NCI-H2081 treated with DMSO at 0.1 percent for 48 hours (cell line): ENCODE measurements at places on chromosomes 7 and 10.

- DNase-seq = no peak
Measured at GRCh38 chr10:74822521-74823089, 3.8 kb upstream of the KAT6B start.

GRCh38 chr10:5492929-5493576 is 6.3 kb downstream of the CALML5 start:
- DNase-seq = no peak

DNA sequence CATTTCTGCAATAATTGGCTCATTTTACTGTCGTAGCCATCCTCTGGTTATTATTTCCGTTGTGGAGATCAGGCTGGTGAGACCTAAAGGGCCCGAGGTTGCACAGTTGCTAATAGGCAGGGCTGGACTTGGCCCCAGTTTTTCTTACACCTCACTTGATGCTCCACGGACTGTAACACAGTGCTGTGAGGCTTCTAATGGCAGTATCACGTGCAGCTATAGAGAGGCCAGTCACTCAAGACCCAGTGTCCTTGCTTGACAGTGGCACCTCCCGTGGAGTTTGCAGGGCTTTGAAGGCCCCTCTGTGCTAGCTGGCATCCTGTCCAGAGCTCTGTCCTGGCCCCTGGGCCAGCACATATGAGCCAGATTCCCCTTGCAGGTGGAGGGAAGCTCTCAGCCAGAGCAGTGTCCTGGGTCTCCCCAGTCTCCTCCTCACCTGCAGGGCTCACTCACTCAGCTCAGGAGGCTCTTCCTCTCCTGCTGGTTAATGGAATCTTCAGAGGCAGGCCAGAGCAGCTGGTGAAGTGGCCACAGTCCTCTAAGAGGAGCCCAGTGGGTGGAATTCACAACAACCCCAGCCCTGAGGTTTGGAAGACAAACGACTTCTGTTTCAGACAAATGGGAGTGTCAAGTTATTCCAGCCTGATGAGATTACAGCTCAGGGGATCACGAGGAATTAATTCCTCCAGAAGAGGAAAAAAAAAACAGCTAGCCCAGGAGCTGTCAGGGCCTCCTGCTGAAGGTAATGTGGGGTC is 114.2 kb upstream of the FAM180A start:
- DNase-seq = no peak

- no peak for DNase-seq
Measured at GRCh38 chr7:95974108-95974507, 201.8 kb downstream of the DYNC1I1 start.

- no peak for DNase-seq
Measured at GRCh38 chr7:4803397-4804241, 28.2 kb downstream of the AP5Z1 start.

- no peak for DNase-seq
Measured at GRCh38 chr7:24199978-24200377, 84.0 kb upstream of the NPY start.

DNA sequence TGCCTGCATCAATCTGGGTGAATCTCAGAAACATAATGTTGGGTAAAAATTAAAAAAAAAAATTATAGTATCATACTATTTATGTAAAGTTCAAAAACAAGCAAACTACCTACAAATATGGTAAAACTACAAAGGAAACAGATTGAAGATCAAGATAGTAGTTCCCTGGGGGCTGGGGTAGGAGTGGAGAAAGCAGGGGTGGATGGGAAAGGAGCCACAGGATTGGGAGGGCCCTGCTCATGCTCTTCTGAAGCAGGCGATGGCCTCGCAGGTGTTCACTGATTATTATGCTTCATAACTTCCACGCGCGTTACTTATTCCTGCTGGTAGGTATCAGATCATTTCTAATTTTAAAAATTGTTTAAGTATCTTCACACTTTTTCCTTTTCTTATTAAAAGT is 96.0 kb upstream of the GATA3 start:
- DNase-seq = no peak

- DNase-seq = no peak
Measured at GRCh38 chr10:70925377-70926225, 37.2 kb upstream of the PCBD1 start.

- DNase-seq = no peak
Measured at GRCh38 chr10:132432176-132432540, 35.2 kb downstream of the PWWP2B start.

DNA sequence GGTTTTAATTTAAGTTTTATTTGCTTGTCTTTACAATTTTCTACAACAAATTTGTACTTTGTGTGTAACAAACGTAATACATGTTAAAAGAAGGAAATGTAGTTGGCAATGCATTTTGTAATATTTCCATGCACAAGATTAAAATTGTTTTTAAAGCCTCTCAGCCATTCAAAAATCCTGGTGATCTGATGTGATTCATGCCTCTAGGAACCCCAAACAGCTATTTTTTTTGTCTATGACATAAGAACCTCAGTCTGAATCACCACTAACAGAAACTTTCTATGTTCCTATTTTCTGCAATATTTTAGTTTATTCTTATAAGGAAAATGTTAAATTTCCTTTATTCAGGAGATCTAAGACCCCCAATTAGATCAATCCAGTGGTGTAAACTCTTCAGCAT is 183.1 kb upstream of the YAE1 start:
- DNase-seq = no peak

DNA sequence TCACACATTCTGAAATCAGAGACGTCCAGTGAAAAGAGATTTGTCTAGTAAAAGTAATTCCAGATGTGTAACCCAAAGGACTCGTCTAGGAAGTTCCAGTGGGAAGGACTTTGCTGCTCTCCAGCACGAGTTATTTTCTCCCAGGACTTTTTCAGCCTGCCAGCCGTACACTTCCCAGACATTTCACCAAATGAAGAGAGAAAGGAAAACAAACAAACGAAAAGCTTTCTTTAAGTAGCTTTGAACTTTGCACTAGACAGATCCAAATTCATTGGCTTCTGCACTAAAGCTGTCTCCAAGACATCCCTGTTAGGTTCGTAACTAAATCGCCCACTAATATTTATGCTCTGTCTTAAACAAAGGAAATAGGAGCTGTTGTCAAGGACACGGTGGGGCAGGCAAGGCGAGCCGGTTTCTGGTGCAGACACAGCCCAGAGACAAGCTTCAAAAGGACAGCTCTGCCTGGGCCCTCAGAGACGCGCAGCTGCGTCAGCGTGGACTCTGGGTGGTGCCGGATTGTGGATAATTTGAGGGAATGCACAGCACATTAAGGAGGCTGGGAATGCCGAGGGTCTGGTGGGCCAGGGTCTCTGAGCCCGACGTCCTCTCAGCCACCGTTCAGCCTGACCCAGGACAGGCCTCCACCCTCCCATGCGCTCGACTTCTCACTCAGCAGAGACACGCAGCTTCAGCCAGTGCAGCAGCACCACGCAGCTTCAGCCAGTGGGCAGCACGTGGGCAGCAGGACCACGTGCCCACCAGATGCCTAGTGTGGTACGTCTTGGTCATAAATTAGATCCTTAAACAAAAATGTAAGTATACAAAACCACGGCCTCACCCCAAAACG is 64.1 kb upstream of the INSIG1 start:
- DNase-seq = no peak

DNA sequence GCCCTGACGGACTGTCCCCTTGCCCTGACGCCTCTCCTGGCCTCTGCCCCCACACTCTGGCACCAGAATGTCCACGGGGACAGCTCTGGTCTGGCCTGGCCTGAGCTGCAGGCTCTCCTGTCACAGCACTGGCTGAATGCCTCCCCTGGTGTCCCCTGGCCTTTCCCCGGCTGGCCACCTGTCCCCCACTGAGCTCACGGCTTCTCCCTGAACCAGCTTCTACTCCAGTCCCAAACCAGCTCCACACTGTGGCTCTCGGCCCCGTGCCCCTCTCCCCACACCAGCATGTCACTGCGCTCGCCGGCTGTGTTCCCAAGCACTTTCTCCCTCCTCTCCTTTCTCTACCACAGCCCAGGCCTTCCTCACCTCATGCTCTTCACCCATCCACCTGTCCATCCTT is 386.4 kb downstream of the DNAJB6 start:
- DNase-seq = no peak

DNA sequence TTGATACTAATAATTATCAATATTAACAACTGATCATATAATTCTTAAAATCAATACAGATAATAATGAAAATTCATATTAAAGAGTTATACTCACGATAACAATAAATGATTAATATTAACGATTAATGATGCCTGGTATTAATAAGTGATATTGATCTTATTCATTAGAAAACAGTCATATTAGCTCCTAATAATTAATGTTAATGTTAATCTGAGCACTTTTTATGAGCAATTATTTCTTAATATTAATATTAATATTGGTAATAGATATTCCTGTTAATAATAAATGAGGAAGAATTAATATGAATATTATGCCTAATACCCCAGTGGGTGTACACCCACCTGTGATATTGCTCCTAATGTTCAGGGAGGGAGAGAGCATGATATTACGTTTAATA is 23.6 kb downstream of the MEIG1 start:
- DNase-seq = no peak

GRCh38 chr10:76990561-76990960 is 647.0 kb downstream of the KCNMA1 start:
- DNase-seq = no peak

DNA sequence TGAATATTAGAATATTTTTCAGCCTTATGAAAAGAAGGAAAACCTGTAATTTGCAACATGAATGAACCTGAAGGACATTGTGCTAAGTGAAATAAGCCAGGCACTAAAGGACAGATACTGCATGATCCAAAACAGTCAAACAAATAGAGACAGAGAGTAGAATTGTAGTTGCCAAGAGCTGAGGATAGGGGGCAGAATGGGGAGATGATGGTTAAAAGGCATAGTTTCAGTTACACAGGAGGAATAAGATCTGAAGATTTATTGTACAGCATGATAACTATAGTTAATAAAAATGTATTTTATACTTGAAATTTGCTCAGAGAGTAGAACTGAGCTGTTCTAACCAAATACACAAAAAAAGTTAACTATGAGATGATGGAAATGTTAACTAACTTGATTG is 149.0 kb upstream of the TMEM106B start:
- no peak for DNase-seq

DNA sequence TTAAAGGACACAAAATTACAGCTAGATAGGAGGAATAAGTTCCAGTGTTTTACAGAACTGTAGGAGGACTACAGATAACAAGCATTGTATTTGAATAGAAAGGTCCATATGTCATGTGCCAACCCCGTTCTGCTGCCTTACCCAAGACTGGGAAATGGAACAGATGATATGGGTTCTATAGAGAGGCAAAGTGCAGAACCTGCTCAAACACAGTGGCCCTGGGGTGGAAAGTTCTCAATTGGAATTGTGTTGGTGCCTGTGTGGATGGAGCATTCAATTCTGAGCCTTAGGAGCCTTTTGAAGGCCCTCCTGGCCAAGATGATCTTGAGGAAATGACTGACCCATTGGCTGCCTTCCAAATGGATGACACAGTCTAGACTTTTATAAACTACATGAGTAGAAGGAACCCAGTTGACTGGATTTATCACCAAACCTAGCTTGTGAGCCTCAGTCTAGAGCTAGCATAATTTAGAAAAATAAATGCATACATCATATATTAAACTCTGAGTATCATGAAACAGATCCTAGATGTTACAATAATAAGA is 4.1 kb upstream of the PRSS1 start:
- no peak for DNase-seq
